ENCODE measurements at places on chromosomes 3 and 15. TPM values are rescaled to one million over a fixed set of nuclear protein-coding genes. Genes with fewer than 3 reads are reported as not detected.

LMAN1L gene
- total RNA-seq = not detected

GPR27 gene
- total RNA-seq = not detected

USP50 gene
- 0.86 TPM for total RNA-seq

GRCh38 chr3:64880916-64881315, 193.1 kb upstream of the ADAMTS9 start:
- no peak for DNase-seq

- no peak for DNase-seq
These were observed 3.5 kb downstream of the SLITRK3 start for GRCh38 chr3:165192610-165193192.

DNA sequence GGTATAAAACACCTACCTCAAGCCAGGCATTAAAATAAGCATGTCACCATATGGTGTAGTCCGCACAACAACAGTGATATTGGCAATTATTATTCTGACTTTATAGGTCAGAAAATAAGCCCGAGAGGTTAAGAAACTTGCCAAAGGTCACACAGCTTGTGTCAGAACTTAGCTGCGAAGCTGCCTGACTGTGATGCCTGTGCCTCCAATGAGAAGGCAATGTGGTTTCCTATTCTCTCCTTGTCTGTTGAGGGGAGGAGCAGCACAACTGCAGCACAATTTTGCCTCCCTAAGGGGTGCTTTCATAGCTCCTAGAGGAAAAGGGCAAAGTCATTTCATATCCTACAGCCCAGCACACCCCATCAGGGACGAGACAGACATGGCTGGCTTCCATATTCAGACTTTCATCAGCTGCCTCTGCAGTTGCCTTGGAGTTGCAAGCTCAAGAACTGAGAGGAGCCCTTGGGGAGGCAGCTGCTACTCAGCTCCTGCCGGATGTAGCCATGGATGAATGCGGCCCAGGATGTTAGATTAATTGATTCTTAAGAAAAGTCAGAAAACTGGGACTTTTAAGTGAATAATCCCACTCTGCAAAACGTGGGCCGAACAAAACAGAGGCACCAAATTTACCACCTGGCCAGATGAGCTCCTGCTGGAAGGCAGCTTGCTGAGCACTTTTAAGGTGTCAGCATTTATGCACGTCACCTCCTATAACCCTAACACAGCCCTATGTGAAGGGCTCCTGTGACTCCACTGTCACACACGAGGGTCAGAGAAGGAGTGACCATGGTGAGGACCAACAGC, 38.5 kb downstream of the MYO5C start:
- DNase-seq = no peak

DNA sequence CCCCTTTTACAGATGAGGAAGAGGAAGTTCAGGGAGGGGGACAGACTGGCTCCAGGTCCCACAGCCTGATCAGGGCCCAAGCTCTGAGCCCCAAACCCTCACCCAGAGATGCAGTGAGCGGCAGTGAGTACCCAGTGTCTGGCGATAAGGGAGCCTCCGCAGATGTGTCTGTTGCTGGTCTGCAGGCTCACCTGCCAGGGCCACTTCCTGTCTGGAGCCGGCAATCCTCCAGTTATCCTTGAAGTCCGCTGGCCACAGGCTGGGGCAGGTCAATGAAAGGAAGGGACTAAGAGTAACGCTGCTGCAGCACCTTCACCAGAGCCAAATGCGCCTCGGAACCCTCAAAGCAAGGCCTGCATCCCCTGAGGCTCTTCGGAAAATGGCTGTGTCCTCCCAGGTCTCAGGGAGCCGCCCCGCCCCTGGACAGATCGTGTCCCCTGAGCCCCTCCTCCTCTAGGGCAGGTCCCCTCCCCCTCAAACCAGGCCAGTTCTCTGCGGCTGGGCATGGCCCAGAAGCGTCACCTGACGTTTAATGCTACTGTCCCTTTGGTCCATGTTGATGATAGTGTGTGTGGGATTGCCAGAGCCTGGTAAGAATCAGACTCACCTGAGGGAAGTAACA, 51.5 kb downstream of the MYL3 start:
- no peak for DNase-seq
